ENCODE measurements at places on chromosomes 7 and 10. TPM values are rescaled to one million over a fixed set of nuclear protein-coding genes. Genes with fewer than 3 reads are reported as not detected.

DNA sequence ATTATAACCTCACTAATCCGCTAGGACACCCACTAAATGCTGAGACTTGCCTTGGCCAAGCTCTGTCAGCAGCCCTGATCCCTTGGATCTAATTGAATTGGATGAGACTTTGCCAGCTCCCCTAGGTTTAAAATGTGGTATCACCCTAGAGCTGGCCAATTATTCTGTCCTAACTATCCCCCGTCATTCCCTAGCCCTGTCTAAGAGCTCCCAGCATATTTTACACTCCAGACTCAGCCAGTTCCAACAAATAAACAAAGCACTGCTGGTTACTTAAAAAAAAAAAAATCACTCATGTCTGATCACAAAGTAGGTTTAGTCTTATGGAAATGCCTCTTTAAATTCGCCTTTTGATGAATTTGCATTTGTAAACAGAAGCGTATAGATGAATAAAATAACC, 147.9 kb upstream of the EGR2 start:
- DNase-seq: no peak

DNA sequence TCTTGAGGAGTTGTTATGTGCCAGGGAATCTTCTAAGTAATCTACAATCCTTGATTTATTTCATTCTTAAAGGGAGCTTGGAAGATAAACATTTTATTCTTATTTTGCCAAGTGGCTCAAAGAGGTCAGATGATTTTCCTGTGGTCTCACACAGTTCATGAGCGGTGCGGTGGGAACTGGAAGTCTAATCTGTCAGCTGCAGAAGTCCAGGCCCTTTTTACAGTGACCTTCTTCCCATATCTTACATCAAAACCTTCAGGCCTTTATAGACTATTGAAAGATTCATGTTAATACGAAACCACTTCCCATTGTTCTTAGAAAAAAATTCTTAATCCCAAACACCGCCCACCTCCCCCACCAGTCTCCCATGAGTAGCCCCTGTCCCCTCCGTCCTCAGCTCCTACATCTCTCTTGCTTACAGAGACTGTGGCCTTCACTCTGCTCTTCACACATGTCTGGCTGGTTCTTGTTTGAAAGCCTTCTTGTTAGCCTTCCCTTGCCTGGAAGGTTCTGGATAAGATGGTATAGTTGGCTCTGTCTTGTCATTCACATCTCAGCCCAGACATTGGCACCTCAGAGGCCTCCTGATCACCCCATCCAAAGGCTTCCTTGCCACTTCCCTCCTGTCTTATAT, 61.5 kb downstream of the ITGA8 start:
- DNase-seq: no peak

The LIPF gene
- polyA plus RNA-seq: 0.29 TPM

The OPALIN gene
- not detected for polyA plus RNA-seq

The HIPK2 gene
- polyA plus RNA-seq: 99.3 TPM

DNA sequence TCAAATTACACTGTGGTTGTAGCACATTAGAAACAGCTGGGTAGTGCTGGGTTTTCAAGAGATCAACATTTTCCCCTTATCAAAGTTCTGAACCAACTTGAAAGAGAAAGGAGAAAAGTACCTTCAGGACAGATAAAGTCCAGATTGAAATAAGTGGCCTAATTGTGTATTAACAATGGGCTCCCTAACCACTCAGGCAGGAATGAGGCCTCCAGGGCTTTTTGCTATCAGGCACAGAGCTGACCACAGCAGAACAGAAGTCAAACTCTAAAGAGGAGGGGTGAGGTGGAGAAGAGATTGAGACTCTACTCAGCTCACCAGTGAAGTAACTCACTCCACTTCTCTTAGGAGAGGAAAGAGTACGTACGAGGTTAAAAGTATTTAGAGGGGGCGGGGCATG, 394.1 kb upstream of the PHF14 start:
- no peak for DNase-seq

- no peak for DNase-seq
Measured at GRCh38 chr7:83842894-83843293, 194.0 kb upstream of the SEMA3E start.

The C7orf57 gene
- 0.49 TPM for polyA plus RNA-seq

DNA sequence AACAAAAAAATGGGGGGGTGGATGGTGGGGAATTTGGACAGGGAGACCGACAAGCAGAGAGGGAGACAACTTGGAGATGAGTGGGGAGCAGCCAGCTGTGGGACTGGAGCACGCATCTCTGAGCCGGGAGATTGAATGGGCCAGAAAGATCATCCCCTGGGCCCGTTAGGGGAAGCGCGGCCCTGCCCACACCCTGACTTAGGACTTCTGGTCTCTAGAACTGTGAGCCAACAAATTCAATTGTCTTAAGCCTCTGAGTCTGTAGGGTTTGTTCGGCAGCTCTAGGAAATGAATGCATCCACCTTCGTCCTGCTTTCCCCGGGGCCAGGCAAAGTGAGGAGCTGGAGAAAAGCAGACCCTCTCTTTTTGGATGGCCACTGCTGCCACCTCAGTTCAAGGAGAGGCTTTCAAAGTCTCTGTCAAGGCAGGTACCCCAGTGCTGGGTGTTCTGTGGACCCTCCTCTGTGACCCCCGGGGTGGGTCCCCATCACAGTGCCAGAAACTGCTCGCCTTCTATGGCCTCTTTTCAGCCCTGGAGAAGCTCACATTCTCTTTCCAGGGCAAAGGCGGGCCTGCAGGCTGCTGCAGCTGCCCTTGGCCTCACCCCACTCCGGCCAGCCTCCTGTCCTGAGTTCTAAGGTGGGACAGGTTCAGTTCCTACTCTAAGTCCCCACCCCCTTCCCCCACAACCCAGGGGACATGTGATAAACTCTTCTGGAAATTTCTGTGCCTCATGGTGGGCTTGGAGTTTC, 423.2 kb downstream of the RPS24 start:
- no peak for DNase-seq

DNA sequence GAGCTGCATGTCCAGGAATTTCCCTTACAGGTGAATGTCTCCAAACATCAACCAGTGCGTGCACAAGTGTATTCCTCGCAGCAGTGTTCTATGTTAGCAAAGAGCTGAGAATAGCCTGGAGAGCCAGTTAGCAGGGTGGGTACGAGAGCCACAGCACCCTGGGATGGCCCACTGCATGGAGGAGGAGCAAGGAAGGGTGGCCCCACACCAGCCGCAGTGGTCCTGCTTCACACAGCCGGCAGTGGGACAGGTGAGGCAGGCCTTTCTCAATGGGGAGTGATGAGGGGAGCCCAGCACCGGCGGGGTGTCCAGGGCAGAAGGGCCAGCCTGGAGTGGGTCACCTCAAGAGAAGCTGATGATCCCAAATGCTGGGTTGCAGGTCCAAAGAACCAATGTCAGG, 240.7 kb downstream of the TCERG1L start:
- DNase-seq: no peak

The STAG3 gene
- polyA plus RNA-seq: 33.8 TPM

- DNase-seq: no peak
Measured at GRCh38 chr7:24152356-24152755, 131.6 kb upstream of the NPY start.
